ENCODE measurements at places on chromosomes 6 and 20. TPM values are rescaled to one million over a fixed set of nuclear protein-coding genes. Genes with fewer than 3 reads are reported as not detected.

SPAG4 gene
- total RNA-seq, result 11.2 TPM

CYP24A1 gene
- total RNA-seq, result not detected

CDSN gene
- not detected for total RNA-seq

FUT9 gene
- not detected for total RNA-seq

EFHC1 gene
- 21.8 TPM for total RNA-seq

GSTA4 gene
- 68.5 TPM for total RNA-seq

SRMS gene
- total RNA-seq, result not detected

TMEM170B gene
- 0.87 TPM for total RNA-seq

HLA-DQA1 gene
- not detected for total RNA-seq

CNR1 gene
- not detected for total RNA-seq

DEFB124 gene
- not detected for total RNA-seq

KDM1B gene
- total RNA-seq, result 24.4 TPM

PGC gene
- not detected for total RNA-seq

TINAG gene
- not detected for total RNA-seq

NKX2-4 gene
- total RNA-seq, result not detected

TMEM14A gene
- 31.9 TPM for total RNA-seq

FAM229B gene
- total RNA-seq, result 14.4 TPM

RSPO3 gene
- total RNA-seq, result 2.3 TPM

IPCEF1 gene
- total RNA-seq, result under 0.01 TPM

TOX2 gene
- total RNA-seq, result 3.5 TPM

FUCA2 gene
- total RNA-seq, result 131 TPM

NUS1 gene
- total RNA-seq, result 12.1 TPM

IL20RA gene
- 0.33 TPM for total RNA-seq

CST5 gene
- not detected for total RNA-seq

E2F1 gene
- 1.8 TPM for total RNA-seq

BPIFB4 gene
- not detected for total RNA-seq

SNHG17 gene
- total RNA-seq, result 4.5 TPM

LGSN gene
- total RNA-seq, result not detected

OOEP gene
- not detected for total RNA-seq

POM121L2 gene
- total RNA-seq, result not detected

SLC52A3 gene
- not detected for total RNA-seq

ARFGEF3 gene
- total RNA-seq, result 0.44 TPM

ROS1 gene
- not detected for total RNA-seq

SAMD5 gene
- total RNA-seq, result 2.6 TPM

CLPSL2 gene
- total RNA-seq, result not detected

TFAP2D gene
- not detected for total RNA-seq

ULBP3 gene
- total RNA-seq, result 28.4 TPM

EEF1A2 gene
- 0.87 TPM for total RNA-seq

KIAA0408 gene
- 3.8 TPM for total RNA-seq

NRSN2 gene
- total RNA-seq, result 62.2 TPM

METTL24 gene
- 0.44 TPM for total RNA-seq

CDH4 gene
- 2.0 TPM for total RNA-seq

All from smooth muscle cell of trachea (primary cell).